Spinal cord (tissue), 10 donors: ENCODE measurements at places on chromosomes 1 and 21.

DNA sequence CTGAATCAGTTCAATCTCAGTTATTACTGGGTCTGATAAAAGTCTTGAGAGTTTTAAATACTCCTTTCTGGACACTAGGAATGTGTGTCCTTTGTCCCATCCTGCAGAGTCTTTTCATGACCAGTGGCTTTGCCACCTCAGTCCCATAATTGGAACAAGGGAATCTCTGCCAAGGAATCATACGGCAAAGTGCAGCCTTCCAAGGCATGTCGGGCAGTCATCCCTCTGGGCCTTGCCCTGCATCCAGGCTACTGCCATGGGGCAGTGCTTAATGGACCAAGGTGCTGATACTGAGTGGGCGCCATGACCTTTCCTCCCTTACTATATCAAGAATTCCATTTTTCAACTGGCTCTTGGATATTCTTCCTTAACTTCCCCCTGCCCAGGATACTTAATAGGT is 195.3 kb downstream of the ZC3H11B start:
- DNase-seq, result no peak

- DNase-seq, result no peak
Observed at GRCh38 chr1:161730050-161730564, 8.8 kb downstream of the FCRLB start.

DNA sequence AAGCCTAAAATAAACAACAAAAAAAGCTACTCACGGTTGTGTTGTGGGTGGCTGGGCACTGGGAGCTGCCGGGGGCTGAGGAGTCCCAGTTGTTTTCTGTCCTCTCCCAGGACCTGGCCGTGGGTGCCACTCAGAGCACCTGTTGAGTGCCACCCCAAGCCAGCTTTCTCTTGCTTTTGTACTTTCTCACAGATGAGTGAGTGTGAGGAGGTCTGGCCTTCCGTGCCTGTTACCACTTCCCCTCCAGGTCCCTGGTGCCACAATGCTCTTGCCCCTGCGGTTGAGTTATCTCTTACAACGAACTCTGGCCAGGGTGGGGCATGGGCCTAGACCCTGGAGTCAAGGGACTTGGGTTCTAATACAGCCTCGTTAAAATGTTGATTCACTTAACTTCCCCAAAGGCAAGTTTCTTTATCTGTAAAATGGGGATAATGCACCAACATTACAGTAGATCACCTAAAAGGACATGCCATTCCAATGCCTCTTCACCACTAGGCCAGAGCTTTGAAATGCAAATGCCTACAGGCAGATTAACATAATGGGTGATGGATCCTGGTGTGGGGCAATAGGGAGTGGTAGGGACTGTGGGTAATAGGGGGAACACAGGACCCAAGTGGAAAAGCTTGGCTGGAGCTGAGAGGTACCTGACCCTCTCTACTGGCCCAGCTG is at the start of gene CNR2:
Gene CNR2, minus strand, starts transcription at position 151 of the 669 bp plus-strand sequence. CDS start 37,745 bp downstream, outside the sequence.
- DNase-seq, result no peak

GRCh38 chr1:114286960-114287359 is 133.3 kb upstream of the SYT6 start:
- DNase-seq, result no peak

DNA sequence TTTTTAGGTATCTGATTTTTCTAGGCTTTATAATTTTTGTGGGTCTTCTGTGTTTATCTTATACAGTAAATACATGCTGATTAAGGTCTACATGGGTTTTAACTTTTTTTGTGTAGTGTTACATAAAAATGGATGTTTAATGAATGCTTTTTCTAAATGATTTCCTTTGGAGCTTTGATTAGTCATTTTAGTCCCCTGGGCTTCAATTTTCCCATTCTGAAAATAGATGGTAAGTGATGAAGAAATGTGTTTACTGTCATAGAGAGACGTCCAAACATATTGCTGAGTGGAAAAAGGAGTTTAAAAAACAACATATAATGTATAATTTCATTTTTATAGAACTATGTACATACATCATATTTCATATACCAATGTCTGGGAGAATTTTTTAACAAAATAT is 140.9 kb upstream of the HMCN1 start:
- DNase-seq, result no peak

GRCh38 chr1:39615086-39615673 is 24.3 kb downstream of the HEYL start:
- DNase-seq, result no peak

DNA sequence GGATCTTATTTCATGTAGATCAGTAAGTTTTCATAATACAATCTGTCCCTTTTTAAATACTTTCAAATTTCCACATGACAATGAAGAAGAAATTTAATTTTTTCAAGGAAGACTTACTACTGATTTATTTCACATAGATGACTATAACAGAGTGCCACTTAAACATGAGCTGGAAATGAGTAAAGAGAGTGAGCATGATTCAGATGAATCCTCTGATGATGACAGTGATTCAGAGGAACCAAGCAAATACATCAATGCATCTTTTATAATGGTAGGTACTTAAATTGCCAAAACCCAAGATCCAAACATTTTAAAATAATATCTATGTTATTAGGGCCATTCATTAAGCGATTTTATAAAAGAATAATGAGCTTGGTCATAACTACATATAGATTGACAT is 110.4 kb downstream of the PTPRC start:
- no peak for DNase-seq
